SK-N-SH treated with all-trans-retinoic acid at 6 μM for 48 hours (cell line): ENCODE measurements at places on chromosomes 13 and 19.

GRCh38 chr19:29551774-29552173, 26.0 kb downstream of the VSTM2B start:
- no peak for ATAC-seq

DNA sequence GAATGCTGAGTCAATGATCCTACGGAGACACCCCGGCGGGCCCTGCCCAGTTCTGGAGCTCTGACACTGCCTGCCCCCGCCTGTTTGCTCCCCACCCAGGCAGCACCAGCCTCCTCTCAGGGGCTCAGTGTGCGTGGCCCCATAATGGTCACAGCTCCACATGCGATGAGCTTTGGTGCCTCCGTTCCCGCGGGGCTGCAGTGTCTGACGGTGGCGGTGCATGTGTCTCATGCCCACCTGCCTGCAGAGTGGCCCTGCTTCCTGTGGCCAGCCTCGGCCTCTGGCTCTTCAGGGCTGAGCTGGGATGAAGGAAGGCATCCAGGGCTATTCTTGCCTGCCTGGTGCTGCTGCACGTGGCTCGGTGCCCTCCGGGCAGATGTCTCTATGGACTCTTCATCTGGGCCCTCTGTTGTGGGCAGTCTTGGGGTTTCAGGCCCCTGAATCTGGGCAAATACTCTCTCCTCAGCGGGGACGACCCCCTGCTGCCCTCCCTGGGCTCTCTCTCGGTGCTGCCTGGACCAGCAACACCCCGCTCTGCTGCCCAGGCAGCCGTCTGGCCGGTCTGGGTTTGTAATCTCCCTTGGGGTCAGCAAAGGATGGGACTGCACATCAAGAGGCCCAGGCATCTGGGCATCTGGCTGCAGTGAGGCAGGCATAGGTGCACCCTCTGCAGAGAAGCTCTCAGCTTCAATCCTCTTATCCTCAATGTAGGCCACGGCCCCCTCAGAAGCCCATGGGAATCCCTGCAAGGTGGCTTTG, 19.3 kb upstream of the TMEM255B start:
- no peak for ATAC-seq

- ATAC-seq: no peak
Measured at GRCh38 chr13:45464141-45464686, 525 bp upstream of the COG3 start.

DNA sequence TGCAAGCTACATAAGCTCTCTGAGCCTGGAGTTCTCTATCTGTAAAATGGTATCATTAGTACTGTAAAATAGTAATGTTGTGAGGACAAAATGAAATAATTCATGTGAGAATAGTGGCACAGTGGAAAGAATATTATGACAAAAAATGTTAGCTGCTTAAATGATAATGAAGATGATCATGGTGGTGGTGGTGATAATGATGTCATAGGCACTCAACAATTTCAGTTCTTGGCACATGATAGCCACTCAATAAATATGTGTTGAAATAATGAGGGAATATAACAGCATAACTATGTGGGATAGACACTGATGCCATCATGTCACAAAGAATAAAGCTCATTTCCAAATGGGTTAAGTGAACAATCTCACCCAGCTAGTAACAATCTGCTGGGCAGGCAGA, 736.3 kb downstream of the EFNB2 start:
- ATAC-seq: no peak

- no peak for ATAC-seq
Measured at GRCh38 chr13:32845952-32846950, 170.0 kb upstream of the KL start.

- ATAC-seq: no peak
Measured at GRCh38 chr13:112699322-112699918, 9.6 kb downstream of the ATP11A start.

GRCh38 chr13:63139277-63139676, 1723.6 kb upstream of the PCDH20 start:
- ATAC-seq: no peak

GRCh38 chr19:15091918-15092753, 10.1 kb downstream of the OR1I1 start:
- peak; percentile 79 for ATAC-seq
